ENCODE measurements at places on chromosomes 7 and 10.

DNA sequence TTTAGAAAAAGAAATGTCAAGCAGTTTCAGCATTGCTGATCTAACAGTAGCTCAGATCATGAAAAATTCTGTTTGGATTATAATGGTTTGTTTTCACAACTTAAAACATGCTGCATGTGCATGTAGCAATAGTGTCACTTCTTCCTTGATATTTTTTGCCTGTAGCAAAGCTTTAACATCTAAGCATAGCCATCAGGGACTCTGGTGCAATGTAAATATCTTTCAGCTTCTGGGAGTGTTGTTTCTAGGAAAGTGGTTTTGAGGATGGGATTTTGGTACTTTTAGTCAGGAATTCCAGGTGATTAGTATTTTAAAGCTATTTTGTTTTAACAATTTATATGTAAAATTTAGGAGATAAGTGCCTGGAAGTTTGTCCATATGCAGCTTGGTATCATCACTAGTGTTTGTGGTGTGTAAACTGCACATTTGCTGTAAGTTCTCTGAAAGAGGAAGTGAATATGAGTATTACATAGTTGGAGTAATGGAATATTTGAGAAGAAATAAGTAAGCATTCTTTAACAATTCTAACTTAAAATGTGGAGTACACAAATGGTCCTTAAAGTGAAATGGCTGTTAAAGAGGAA, 1.9 kb downstream of the RSBN1L start:
- no peak for DNase-seq

DNA sequence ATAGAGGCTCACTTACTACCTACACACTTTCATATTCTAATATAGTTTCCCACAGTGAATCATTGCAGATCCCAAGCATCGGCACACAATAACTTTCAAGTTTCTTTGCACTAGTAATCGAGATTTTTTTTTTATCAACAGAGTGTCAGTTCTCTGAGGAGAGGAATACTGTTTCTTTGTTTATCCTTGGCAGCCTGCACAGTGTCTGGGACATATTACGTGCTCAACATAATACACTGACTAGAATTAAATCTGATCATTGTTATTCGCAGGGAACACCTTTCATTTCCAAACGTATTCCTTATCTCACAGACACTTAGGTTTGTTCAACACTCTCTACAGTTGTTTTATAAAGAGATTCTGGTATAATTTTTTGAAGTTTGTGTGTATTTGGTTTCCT, 95.3 kb downstream of the CACNA2D1 start:
- DNase-seq, result no peak

DNA sequence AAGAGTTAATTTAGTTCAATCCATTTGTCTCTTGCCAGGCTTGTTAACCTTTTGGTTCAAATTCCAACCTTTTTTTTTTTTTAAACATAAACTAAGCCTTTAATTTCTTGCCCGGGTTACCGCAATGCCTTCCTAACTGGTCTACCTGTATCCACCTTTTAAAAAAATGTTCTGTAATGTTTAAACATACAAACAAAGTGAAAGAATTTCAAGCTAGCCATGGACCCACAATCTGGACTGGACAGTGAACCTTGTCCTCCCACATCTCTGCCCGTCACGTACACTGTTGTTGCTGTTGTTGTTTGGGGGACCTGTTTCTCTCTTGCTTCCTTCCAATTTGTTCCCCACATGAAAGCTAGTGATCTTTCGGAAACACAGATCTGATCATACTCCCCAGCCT, 724.7 kb upstream of the AUTS2 start:
- no peak for DNase-seq

DNA sequence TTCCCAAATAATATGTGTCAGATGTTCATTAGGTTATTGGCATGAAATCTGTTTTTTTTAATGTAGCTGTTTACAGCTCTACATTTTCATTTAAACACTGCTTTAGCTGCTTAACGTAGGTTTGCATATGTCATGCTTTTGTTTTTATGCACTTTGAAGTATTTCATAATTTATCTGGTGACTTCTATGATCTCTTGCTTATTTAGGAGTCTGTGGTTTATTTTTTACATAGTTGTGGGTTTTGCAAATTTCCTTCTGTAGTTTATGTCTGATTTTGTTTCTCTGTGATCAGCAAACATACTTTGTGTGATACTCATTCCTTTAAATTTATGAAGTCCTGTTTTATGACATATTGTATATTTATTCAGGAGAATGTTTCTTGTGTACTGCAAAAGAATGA, 606.5 kb upstream of the PFKP start:
- DNase-seq, result no peak

- DNase-seq, result no peak
Observed at GRCh38 chr7:156820445-156821063, 72.4 kb downstream of the LMBR1 start.

GRCh38 chr10:17821893-17822292, 12.7 kb downstream of the MRC1 start:
- DNase-seq, result no peak

- peak; percentile 93 for DNase-seq
Observed at GRCh38 chr10:73848821-73849489, 25.4 kb downstream of the CAMK2G start.

- DNase-seq, result no peak
Observed at GRCh38 chr10:100830728-100831111, 82.0 kb upstream of the SLF2 start.

- DNase-seq, result peak; percentile 15
Observed at GRCh38 chr10:93495654-93496321, 624 bp upstream of the CEP55 start.

- no peak for DNase-seq
Observed at GRCh38 chr7:150317748-150318444, 5.3 kb upstream of the LRRC61 start.

GRCh38 chr7:156368053-156368843, 272.3 kb upstream of the RNF32 start:
- no peak for DNase-seq

GRCh38 chr7:47847207-47847606, 101.1 kb downstream of the PKD1L1 start:
- DNase-seq, result no peak

DNA sequence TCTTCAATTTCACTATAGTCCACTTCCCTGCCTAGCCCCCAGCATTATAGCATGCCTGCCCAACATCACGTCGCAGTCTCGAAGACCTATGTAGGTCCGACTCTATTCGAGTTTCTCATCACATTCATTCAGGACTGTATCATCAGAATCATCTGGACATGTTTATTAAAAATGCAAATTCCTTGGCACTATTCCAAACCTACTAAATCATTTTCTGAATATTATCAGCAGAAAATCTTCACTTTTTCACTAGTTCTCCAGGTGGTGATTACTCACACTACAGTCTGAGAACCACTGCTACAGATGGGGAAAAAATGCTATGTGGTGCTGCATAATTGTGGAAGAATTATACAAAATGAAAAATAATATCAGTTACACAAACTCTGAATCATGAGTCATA, 29.3 kb upstream of the ETV1 start:
- DNase-seq, result no peak

DNA sequence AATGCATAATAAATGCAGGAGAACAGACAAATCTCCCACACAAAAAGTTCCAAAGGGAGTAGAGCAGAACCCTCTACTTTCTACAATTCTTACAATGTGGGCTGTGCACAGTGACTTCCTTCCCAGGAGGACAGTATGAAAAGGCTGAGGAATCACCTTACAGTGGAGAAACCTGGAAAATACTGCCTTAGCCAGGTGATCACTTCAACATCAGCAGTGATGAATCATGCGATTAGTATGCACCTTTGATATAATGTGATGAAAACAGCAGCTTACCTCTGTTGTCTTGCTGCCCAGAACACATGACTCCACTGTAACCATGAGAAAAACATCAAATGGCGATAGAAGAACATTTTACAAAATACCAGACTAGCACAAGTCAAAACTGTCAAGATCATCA, 329.7 kb upstream of the POM121L12 start:
- DNase-seq, result no peak

- no peak for DNase-seq
Observed at GRCh38 chr10:114372995-114373394, 31.3 kb downstream of the AFAP1L2 start.

GRCh38 chr10:122140941-122141623, 130.0 kb upstream of the BTBD16 start:
- no peak for DNase-seq

- no peak for DNase-seq
Observed at GRCh38 chr10:27997865-27998177, 1.1 kb downstream of the ODAD2 start.

GRCh38 chr10:36629476-36629875, 495.9 kb upstream of the ANKRD30A start:
- DNase-seq, result no peak

DNA sequence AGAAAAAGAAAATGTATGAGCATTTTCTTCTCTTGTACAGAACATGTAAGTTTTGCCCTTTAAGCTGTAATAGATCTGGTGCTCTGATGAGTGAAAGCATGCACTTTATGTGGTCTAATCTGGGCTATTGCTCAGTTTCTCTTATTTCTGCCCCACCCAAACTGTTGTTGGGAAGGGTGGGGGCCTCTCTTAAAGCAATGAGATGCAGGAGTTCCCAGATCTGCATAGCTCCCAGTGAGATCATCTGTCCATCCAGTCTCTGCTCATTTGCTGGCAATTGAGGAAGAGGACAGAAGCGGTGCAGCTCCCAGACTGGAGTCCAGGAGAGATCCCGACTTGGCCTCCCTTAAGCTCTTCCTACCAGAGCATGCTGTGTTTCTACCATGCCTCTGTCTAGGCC, 114.9 kb upstream of the SORCS3 start:
- DNase-seq, result no peak

DNA sequence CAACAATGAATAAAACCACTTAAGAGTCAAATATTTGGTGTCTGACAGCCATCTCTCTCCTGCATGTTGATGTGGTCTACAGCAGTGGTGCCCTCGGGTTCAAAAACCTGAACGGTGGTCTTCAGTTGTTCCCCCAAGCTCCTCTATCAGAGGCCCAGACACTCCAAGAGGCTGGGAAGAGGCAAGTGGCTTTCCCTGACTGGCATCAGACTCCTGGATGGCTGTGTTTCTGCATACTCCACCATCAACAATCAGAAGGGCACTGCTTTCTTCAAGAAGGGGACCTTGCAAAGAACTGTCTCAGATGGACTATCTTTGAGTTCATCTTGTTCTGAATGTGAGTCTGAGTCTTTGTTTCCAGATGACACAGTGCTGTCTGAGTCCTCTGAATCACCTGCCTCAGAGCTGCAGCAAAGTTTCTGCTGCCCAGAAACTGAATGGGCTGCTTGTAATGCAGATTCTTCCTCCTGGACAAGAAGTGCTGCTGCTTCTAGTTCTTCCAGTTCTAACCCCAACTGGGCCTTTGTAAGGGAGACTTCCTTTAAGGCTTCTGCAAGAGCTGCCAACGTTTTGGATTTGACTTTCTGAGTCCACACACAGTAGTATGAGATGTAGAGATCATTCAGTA, 5.9 kb upstream of the SGMS1 start:
- DNase-seq, result no peak

DNA sequence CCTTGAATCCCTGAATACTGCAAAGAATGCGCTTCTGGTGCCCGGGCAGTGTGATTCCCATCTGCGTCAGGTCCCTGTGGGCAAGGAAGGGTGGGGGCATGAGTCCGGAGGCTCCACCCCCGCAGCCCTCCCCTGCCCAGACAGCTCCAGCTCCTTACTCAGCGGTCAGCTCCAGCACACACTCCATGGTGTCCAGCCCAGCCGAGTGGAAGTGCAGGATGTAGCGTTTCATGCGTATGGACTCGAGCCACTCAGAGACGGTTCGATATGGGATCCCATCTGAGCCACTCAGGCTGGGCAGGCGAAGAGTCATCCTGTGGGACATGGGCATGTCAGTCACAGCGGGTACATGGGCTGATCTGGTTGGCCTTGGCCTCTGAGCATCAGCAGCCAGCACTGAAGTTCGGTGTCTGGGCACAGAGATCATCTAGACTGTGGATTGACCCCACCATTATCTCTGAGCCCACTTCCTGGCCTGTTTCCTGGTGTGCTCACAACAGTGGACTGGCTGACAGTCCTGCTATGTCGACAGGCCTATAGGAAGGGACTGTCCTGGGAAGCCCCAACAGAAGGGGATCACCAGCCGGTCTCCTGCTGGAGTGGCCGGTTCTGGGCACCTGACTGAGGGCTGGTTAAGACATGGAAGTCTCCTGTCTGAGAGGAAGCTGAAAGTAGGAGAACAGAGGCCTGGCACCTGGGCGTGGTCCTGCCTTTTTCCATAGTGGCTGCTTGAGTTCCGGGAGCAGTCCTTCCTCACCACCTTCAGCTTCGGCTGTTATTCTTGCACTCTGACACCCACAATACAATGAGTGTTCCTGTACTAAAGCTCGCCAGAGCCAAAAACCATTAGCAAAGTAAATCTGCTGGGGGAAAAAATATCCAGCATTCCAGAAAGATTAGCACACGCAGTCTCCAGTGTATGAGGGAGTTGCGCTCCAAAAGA, 10.6 kb downstream of the ZYX start:
- DNase-seq, result no peak

GRCh38 chr10:116296291-116296721, 23.3 kb upstream of the GFRA1 start:
- DNase-seq, result no peak

DNA sequence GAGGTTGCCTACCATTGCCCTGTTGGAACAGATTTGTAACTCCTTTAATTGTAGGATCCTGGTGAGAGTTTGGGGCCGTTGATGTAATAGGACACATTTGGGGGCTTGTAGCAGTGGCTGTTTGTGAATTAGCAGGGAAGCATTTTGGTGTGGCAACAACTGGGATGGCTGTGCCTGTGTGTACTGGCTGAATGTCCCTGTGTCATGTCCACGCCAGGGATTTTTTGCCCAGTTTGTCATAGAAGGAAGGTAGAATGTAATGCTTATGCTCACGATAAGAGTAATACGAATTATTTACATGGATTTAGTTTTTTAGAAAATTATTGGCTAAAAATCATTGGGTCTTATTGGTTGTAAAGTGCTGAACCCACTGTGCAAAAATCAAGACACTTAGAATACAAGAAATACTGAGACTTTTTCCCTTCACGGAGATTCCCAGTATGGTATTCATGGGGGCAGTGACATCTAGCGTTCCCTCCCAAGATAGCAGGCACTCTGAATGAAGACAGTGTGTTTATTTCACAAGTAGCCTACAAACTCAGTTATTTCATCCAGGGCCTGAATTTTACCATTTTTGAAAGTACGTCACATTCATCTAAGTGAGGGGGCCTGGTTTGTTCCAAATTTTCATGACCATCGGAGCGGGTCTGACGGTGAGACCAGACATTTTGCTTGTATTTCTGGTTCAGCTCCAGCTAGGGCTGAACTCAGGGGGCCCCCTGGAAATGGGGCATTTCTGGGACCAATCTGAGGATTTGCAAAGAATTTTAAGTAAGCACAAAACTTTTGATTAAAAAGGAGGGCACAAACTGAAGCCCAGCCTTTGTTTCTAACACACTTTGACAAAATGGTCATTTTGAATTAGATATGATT, 74.7 kb downstream of the CACNB2 start:
- peak; percentile 38 for DNase-seq

DNA sequence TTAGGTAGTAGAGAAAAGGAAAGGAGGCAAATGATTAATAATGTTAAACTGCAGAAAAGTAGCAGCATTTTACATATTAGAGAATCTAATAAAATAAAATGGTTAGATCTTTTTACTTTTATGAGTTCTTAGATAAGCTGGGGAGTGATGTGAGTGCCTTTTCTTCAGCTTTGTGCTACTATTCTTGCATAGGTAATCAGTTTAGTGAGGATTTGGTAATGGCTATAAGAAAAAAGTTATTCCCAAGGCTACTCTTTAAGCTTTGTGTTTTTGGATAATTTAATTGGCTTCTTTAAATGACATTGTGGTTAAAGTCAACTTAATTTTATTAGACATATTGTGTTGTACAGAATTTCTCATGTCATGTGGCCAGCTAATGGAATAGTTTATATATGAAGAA, 3.7 kb downstream of the KCND2 start:
- DNase-seq, result no peak

Measured in GM20000 (cell line).